ENCODE measurements at places on chromosomes 4 and X. TPM values are rescaled to one million over a fixed set of nuclear protein-coding genes. Genes with fewer than 3 reads are reported as not detected.

GRCh38 chr4:30769093-30769492, 48.9 kb downstream of the PCDH7 start:
- no peaks in the 10 kb centered on the region for H3K27me3 ChIP-seq
- no peak overlapping the region for H3K27ac ChIP-seq

DNA sequence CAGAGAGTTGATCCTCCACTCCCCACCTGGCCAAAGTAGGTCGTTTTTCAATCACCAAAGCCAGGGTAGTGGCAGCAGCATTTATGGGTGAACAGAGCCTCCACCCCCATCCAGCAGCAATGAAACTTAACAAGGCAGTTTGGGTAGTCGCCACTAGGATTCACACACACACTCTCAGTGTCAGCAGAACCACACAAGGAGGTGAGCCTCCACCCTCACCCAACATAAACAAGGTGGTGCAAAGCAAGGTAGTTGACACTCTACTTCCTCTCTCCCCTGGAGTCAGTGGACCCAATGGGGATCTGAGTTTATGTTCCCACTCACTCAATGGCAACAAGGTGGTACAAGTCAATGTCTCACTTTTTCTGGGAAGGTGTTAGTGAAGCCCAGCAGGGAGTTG, 50.4 kb upstream of the CCDC149 start:
- no peak overlapping the region for H3K4me3 ChIP-seq
- H3K4me1 ChIP-seq, result no peaks in the 10 kb centered on the region
- H3K27ac ChIP-seq, result no peak overlapping the region
- DNase-seq, result no peak
- no peaks in the 10 kb centered on the region for H3K27me3 ChIP-seq

The CPXCR1 gene
- polyA plus RNA-seq, result not detected

DNA sequence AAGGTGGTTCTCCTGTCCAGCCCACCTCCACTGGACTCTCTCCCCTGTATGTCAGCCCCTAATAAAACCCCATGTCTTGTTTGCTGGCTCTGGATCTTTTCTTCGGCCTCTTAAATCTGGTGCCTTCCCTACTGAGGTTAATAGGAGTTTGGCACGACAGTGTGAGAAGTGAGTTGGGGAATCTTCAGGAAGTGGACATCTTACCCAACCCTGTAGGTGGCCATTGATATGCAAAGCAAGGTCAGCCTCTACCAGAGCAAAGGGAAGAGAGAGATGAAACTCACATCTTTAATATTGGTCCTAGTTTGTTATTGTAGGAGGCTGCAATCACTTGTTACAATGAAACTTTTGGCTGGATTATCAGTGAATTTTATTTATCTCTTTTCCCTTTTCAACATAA, 111.7 kb downstream of the CHRDL1 start:
- no peak overlapping the region for H3K4me3 ChIP-seq
- H3K27ac ChIP-seq, result no peak overlapping the region
- no peaks in the 10 kb centered on the region for H3K27me3 ChIP-seq

- DNase-seq, result no peak
- no peaks in the 10 kb centered on the region for H3K27me3 ChIP-seq
- no peaks in the 10 kb centered on the region for H3K4me1 ChIP-seq
- H3K27ac ChIP-seq, result no peak overlapping the region
- no peaks in the 10 kb centered on the region for H3K36me3 ChIP-seq
Measured at GRCh38 chrX:54413753-54414152, 26.5 kb upstream of the TSR2 start.
